Mesothelial cell of epicardium (in vitro differentiated cells): ENCODE measurements at places on chromosomes 11 and 22.

DNA sequence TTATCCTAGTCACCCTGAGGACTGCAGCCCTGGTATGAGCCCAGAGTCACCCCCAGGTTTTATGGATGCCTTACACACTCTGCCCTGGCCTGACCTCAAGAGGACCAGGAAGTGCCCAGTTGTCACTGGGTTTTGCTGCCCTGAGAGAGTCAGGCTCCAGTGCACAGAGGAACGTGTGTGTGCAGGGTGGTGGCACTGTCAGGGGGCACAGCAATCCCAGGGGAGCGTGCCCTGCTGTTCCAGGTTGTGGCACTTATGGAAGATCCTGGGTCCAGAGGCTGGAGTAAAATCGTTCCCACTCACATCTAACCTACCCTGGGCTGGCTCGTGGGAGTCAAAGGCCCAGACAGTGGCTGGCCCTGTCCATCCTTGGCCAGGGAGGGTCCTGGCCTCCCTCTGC lies 7.6 kb downstream of the APOBEC3A start:
- DNase-seq: no peak

GRCh38 chr11:70637186-70637800 lies 239.0 kb downstream of the CTTN start:
- DNase-seq: no peak

- DNase-seq: no peak
Observed at GRCh38 chr11:119726585-119727522, 2.1 kb downstream of the NECTIN1 start.

DNA sequence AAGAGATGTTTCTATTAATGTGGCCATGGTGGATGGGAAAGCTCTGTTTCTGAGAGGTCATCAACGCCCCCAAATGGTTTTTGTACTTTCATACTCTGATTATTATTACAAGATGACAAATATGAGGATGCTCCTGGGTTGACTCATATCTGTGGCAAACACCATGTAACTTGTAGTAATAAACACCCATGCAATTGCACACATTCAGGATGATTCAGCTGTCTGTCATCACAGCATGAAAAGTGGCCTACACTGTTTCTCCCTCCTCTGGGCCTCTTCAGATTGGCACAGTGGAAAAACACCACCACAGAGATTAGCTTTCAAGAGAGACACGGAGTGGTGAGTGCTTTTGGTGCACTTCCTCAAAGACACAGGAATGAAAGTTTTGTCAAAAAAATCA lies 85.4 kb downstream of the MTNR1B start:
- DNase-seq: no peak

- no peak for DNase-seq
Observed at GRCh38 chr22:38489561-38490145, 16.5 kb downstream of the DDX17 start.
